HEK293T (cell line): ENCODE measurements at places on chromosomes 16 and 17.

GRCh38 chr17:81129289-81129688 is 36.0 kb upstream of the PVALEF start:
- DNase-seq, result no peak

DNA sequence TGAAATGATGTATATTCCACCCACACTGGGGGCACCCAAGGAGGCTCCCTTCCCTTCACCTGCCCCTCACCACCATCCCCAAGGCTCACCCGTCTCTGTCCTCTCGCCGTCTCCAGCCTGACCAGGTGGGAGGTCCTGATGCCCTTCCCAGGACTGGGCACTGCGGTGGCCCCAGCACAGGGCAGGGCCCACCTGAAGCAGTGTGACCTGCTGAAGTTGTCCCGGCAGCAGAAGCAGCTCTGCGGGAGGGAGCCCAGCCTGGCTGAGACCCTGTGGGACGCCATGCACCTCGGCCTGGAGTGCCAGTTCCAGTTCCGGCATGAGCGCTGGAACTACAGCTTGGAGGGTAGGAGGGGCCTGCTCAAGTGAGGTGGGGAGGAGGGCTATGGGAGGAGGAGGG is 9.9 kb downstream of the PPY start:
- no peak for DNase-seq

GRCh38 chr16:86597880-86598606 is 19.7 kb downstream of the FOXL1 start:
- DNase-seq, result peak; percentile 19

DNA sequence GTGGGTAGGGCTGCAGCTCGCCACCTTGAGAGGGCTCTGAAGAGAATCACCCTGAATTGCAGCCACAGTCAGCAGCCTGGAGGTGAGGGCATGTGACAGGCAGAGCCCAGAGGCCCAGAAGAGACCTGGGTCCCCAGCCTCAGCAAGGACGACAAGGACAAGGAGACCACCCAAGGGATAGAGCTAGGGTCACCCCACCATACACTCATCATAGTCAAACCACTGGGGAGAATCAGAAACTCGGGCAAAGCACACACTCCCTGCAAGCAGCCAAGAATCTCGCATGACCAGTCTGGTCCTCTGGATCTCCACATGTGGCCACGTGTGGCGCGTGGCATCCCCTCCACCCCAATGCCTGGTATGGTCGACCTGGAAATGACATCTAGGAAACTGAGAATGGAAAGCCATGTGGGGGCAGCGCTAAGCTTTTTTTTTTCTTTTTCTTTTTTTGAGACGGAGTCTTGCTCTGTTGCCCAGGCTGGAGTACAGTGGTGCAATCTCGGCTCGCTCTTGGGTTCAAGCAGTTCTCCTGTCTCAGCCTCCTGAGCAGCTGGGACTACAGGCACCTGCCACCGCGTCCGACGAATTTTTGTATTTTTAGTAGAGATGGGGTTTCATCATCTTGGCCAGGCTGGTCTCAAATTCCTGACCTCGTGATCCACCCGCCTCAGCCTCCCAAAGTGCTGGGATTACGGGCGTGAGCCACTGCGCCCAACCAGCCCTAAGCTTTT is 4.6 kb upstream of the SPHK1 start:
- DNase-seq, result no peak

- no peak for DNase-seq
Observed at GRCh38 chr16:85984947-85985451, 86.0 kb downstream of the IRF8 start.

GRCh38 chr16:72609933-72610332 is 438.0 kb upstream of the PMFBP1 start:
- no peak for DNase-seq

GRCh38 chr17:8345951-8346665 is 6.5 kb downstream of the ODF4 start:
- DNase-seq, result no peak

GRCh38 chr16:50323335-50324011 is 45.3 kb downstream of the BRD7 start:
- peak; percentile 7 for DNase-seq

DNA sequence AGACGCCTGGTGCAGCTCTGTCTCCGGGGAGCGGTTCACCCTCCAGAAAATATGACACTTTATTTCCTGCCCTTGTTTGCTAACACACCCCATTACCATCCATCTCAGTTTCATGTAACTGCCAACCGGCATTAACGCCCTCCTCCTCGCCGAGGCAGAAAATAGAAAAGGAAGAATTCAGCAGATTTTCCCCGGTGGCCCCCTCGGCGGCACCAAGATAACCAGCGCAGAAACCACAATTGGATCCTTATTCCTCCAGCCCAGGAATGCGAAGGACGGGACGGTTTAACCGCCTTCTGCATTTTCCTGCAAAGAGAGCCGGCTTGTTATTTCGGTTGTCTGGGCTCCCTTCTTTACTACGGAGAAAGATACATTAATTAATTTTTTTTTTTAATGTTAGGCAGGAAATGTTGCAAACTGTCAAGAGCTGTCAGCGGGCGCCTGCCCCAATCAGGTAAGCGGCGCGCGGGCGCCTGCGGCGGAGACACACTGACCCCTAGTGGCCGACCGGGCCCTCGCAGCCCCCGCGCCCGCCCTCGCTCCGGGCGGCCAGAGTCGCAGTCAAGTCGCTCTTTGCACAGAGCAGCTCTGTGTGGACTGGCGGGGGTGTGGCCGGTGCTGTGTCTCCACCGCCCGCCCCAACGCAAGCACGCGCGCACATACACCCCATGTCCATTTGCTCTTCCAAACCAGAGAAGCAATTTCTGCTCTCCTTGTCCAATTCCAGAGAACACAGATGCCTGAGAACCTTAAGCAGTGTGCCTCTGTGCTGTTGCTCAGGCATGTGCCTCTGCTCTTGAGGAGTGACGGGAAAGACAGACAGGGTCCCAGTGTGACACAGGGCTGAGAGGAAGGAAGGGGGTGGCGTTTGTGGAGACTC is 53.6 kb downstream of the C17orf67 start:
- peak; percentile 91 for DNase-seq

DNA sequence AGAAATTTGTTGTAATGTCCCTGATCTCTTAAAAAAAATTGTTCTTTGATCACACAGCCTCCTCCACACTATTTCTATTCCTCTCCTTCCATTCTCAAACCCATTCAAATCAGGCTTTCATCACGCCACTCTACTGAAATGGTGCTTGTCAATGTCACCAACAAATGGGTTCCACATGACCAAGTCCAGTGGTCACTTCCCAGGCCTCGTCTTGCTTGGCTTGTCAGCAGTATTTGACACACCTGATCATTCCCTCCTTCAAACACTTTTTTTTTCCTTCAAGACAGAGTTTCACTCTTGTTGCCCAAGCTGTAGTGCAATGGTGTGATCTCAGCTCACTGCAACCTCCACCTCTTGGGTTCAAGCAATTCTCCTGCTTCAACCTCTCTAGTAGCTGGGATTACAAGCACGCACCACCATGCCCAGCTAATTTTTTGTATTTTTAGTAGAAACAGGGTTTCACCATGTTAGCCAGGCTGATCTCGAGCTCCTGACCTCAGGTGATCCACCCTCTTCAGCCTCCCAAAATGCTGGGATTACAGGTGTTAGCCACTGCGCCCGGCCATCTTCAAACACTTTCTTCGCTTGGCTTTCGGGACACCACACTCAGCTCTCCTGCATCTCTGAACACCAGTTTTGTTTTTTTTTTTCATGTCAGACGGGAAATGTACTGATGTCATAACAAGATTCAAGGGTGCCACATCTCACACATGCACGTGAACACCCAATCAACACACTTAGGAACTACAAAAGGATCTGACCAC is 18.3 kb downstream of the NQO1 start:
- DNase-seq, result no peak

DNA sequence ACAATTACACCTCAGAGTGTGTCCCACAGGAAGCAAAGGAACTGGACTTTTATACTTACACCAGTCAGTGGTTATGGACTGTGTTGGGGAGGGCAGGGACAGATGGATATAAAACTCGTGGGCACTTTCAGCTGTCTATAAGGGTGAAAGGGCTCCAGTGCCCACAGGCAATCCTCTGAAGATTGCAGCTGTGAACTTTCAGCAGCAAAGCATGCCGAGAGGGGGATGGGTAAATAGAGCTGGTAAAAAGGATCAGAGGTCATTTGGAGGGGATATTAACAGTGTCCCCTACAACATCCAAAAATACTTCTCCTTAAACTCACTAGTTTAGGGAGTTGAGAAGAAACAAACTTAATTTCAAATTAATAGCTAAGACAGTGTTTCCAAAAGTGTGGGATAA is 13.3 kb upstream of the RFWD3 start:
- no peak for DNase-seq

DNA sequence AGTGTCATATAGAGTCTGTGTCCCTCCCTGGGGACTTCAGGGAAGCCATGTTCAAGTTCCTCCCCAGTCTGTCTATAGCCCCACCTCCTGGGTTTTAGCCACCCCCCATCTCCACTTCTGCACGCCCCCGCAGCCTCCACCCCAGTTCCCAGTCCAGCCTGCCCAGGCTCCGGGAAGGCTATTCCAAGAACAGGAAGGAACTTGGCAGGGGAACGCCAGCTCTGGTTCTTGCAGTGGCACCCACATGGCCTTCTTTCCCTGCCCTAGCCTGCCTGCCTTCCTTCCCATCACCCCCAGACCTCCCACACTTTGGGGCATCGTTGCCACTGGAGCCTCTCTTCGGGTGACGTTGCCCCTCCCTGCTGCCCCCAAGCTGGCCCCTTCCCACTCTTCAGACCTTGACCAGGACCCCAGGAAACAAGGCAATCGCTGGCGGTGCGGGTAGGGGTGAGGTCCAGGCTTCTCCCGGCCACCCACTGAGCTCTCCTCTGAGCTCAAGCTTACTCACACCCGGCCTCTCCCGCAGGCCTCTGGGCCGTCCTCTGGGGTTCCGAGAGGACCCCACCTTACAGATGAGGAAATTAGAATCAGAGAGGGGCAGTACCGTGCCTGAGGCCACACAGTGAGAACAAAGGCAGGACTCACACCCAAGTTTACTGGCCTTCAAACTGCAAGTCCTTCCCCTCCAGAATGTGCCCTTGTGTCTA is 9.2 kb upstream of the CES4A start:
- no peak for DNase-seq

- DNase-seq, result no peak
Observed at GRCh38 chr17:297758-298157, 54.8 kb downstream of the RPH3AL start.

- DNase-seq, result no peak
Observed at GRCh38 chr16:47925811-47926460, 229.9 kb downstream of the ABCC12 start.

- no peak for DNase-seq
Observed at GRCh38 chr16:71205482-71206131, 24.9 kb downstream of the HYDIN start.

DNA sequence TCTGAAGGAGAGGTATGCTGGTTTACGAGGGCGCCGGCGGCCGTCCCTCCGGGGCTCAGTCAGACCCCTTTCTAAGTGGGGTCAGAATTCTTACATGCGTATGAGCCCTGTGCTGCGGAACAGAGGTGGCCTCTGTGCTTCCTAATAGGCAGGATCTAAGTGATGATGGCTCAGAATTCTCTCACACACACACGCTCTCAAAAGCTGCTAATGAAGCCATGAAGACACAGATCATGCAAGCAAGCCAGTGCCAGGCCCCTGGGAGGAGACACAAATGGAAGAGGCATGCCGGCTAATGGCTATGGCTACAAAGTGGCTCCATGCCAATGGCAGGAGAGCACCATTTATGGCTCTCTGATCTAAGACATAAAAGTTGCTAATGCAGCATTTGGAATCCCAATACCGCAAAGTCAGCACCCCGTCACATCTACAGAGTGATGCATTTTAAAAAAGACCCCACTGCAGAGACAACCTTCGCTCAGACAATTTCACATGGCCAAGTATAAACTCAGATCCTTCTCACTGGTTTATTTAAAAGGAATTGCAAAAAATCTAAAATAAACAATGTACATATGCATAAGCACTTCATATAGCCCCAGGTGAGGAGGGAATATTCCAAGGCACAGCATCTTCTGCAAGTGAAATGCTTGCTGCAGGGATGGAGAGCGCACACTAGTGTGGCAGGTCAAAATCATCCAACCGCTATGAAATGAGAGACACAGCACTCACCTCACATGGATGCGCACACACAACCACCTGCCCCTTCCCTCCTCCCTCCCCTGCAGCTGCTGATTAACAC is 24.5 kb downstream of the NPLOC4 start:
- no peak for DNase-seq

DNA sequence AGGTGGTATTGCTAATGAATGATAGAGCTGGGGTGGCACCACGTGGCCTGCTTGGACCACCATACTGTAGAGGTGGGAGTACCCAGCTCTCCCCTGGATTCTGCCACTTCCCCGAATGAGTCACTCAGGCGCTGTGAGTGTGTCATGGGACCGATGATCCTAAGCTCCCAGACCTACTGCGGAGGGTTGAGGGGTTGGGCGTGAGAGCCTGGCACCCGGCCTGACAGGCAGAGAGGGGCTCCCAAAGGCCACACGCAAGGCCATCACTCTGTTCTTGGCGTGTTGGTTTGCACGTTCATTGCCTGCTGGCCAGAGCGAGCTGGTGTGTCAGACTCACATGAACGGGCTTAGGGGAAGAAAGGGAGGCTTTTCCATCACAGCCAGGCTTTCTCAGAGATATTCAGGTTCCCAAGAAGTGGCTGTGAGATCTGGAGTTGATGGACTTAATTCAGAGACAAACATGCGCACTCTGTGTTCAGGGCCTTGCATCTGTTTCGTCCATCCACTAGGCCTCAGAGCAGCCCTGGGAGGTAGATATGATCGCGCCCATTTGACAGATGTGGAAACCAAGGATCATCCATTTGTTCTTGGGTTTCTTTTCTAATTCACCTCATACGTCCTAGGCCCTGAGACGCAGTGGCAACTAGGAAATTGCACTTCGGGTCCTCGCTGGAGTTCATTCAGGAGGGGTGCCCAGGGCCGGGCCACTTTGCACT is 41.4 kb downstream of the CMIP start:
- no peak for DNase-seq

DNA sequence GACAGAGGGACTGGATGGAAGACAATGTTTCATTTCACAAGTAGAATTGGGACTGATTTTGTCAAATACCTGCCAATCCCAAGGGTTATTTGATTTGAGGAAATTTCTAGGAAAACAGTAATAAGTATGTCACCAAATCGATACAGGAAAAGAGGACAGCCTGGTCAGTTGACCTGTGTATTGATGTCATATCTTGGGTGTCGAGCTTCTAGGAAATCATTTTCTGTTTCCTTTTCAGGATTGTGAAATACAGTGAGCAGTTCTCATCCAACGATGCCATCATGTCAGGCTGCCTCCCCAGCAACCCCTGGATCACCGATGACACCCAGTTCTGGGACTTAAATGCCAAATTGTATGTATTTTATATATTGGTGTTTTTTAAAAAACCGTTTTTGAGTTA is 56.1 kb downstream of the RGS9 start:
- no peak for DNase-seq
